ENCODE measurements at places on chromosomes 6 and 20. TPM values are rescaled to one million over a fixed set of nuclear protein-coding genes. Genes with fewer than 3 reads are reported as not detected.

Gene FOXA2
- polyA plus RNA-seq: not detected

Gene MOXD1
- 7.1 TPM for polyA plus RNA-seq

Gene LPA
- not detected for polyA plus RNA-seq

Gene MYCT1
- polyA plus RNA-seq: not detected

Gene CLIC5
- 0.05 TPM for polyA plus RNA-seq

DNA sequence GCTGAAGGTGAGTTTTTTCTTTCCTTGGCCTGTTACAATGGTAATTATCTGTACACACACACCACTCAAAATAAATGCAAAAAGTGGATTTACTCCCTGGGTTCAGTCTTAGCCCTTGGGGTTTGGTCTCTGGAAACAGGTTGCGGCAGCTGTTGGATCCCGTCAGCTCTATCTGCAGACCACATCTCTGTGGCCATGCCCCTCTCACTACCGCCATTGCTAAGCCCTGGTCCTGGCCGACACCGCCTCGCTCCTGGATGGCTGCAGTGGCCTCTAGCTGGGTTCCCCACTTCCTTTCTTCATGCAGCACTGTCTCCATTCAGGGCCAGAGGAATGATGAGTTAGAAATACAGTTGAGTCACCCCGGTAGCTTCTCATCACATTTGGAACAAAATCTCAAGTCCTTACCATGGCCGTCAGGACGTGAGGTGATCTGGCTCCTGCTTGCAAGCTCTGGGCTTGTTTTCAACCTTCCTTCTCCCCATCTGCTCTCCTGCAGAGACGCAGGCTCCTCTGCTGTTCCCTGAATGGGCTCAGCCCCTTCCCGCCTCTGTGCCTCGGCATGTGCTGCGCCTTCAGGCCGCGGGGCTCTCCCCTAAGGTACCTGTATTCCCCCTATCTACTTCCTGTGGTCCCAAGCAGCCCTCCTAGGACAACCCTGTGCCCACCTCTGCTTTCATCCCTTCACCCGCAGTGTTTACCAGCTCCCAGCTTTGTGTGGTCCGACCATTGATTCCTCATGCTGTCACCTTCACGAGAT, 38.0 kb downstream of the EFCAB8 start:
- no peaks in the 10 kb centered on the region for H3K36me3 ChIP-seq

DNA sequence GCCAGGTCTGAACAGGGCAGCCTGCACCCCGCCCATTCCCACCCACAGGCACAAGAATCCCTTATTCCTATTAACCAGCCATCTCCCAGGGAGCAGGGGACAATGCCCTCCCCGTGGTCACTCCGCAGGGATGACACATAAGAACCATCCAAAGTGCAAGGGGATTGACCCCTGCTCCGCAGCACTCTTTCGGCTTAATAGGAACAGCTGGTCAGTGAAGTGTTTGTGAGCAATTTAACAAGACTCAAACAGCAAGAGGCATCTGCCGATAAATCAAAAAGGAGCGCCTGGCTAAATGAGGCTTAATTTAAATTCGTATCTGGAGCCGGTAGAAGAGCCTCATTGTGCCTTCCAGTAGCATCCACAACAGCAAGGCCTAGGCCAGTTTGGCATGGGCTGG, 389.4 kb downstream of the RNGTT start:
- H3K36me3 ChIP-seq: peaks cover 15% of the 10 kb centered on the region
- H3K27me3 ChIP-seq: no peaks in the 10 kb centered on the region
- DNase-seq: no peak
- no peak overlapping the region for H3K4me3 ChIP-seq
- H3K27ac ChIP-seq: no peak overlapping the region
- no peaks in the 10 kb centered on the region for H3K4me1 ChIP-seq

DNA sequence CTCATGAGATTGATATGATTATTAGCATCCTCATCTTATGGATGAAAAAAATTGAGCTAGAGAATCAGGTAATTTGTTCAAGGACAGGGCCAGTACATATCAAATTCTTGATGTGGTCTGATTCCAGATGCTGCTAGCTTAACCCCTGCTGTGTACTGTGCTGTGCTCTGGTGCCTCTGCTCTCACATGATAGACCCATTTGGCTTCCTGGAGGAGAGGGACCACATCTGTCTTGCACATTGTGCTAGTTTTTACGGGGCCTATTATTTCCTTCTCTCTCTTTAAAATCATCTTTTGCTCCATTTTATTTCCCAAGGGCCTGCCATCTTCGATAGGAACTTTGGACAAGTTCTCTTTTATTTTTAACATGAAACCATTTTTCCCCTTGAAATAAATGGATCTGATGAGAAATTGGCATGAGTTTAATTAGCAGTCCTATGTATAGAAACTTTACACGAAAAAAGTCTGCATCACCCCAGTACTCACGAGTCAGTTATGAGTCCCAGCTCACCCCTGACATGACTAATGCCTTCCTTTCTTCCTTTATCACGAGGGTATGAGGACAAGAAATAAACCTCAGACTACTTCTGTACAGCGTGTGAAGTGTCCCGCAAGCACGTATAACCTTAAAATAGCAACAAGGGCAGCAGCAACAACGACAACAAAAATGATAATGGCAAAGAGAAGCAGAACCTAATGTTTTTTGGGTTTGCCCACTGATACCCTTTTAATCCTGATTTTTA, 26.5 kb downstream of the CD109 start:
- no peak overlapping the region for H3K4me3 ChIP-seq
- no peak for DNase-seq
- peaks cover 10% of the 10 kb centered on the region for H3K4me1 ChIP-seq
- H3K27ac ChIP-seq: no peak overlapping the region
- H3K36me3 ChIP-seq: no peaks in the 10 kb centered on the region

DNA sequence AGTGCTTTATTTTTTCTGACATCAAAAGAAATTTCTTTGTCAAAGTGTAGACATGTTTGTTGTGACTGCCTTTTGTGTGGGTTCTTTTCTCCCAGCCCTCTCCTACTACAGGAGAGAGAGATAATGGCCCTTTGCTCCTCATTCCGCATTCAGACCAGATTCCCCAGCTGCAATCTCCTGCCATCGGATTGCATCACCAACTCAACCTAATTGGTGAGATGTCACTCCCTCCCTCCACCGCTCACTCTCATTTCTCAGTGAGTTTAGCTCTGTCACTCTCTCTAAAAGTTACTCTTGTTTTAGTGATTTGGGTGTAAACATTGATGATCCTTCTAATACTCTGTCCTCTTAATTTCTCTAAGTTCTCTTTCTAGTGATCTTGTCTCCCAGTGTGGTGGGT, 22.7 kb downstream of the UTRN start:
- no peak for DNase-seq
- no peak overlapping the region for H3K27ac ChIP-seq
- no peak overlapping the region for H3K4me3 ChIP-seq
- H3K4me1 ChIP-seq: peaks cover 18% of the 10 kb centered on the region
- H3K27me3 ChIP-seq: peaks cover 10% of the 10 kb centered on the region

DNA sequence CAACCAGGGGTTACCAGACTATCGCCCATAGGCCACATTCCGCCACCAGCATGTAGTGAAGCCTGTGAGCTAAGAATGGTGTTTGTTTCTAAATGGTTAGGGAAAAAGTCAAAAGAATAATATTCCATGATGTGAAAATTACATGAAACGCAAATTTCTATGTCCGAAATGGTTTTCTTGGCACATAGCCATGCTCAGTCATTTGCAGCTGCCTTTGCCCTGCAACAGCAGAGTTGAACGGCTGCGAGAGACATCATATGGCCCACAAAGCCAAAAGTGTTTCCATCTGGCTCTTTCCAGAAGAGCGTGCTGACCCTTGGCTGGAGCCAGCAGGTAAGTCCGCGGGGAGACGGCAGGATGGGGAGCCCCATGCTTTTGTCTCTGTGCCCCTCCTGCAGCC, 60.7 kb downstream of the FAM120B start:
- no peak overlapping the region for H3K4me3 ChIP-seq
- H3K36me3 ChIP-seq: peaks cover 24% of the 10 kb centered on the region
- H3K27ac ChIP-seq: no peak overlapping the region
- H3K27me3 ChIP-seq: no peaks in the 10 kb centered on the region
- H3K4me1 ChIP-seq: no peaks in the 10 kb centered on the region

Data from naive B cell (primary cell).